Type B pancreatic cell (in vitro differentiated cells): ENCODE measurements at places on chromosomes 13 and 19.

GRCh38 chr13:113599391-113599790 is 14.8 kb downstream of the TFDP1 start:
- H3K27ac ChIP-seq = no peak overlapping the region
- no peaks in the 10 kb centered on the region for H3K27me3 ChIP-seq
- H3K36me3 ChIP-seq = peaks cover 38% of the 10 kb centered on the region
- H3K4me3 ChIP-seq = no peak overlapping the region
- no peak for DNase-seq

DNA sequence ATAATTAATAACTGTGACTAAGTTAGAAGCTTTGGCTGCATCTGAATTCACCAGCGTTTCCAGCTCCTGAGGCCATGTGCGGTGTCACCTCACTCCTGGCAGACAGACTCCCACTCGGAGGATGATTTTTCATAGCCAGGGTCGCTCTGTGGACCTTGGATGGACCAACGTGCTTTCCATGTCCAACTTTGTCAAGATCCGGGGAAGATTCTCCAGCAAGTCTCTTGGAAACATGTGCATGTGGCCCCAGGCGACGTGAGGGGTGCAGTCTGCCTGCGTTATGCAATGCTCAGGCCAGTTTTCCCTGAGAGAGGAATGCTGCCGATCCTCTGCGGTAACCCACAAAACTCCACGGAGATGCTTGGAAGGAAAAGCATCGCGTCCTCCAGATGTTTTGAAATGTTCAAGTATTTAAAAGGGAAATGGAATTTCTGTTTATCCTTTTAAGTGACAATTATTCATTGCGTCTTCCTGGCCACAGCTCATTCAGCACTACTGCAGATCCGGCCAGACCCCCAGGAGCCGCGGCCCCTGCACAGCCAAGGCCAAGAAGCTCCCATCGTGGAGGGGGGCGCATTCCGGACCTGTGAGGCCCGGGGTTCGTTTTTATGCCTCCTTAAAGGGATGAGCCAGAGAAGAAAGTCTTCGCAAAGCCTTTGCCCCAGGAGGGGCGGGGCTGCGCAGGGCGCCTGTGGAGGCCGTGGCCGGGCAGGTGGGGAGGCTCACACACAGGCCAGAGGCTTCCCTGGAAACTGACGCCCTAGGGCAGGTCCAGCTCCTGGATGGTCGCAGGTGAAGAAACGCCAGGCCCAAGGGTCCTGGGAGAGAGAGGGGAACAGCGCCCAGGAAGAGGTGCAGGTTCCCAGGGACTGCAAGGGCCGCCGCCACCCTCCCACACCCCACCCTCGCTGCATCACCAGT is 46.0 kb downstream of the C13orf46 start:
- no peak overlapping the region for H3K4me3 ChIP-seq
- no peaks in the 10 kb centered on the region for H3K27me3 ChIP-seq

- H3K27ac ChIP-seq = peak overlapping the region; percentile 94
- H3K27me3 ChIP-seq = peaks cover 20% of the 10 kb centered on the region
- peak overlapping the region; percentile 97 for H3K4me3 ChIP-seq
- no peak for DNase-seq
- peaks cover 31% of the 10 kb centered on the region for H3K4me1 ChIP-seq
- H3K36me3 ChIP-seq = no peaks in the 10 kb centered on the region
These were observed 658 bp upstream of the ISOC2 start for GRCh38 chr19:55461974-55462626.

GRCh38 chr13:49791315-49791710 is 1.2 kb downstream of the KPNA3 start:
- H3K4me1 ChIP-seq = peaks cover 25% of the 10 kb centered on the region
- peaks cover 19% of the 10 kb centered on the region for H3K36me3 ChIP-seq
- H3K27ac ChIP-seq = peak overlapping the region; percentile 99
- H3K4me3 ChIP-seq = peak overlapping the region; percentile 99

GRCh38 chr13:23348262-23349127 is 85.0 kb downstream of the SACS start:
- no peak overlapping the region for H3K27ac ChIP-seq
- no peaks in the 10 kb centered on the region for H3K27me3 ChIP-seq
- peaks cover 16% of the 10 kb centered on the region for H3K4me1 ChIP-seq
- peaks cover 71% of the 10 kb centered on the region for H3K36me3 ChIP-seq

- no peaks in the 10 kb centered on the region for H3K27me3 ChIP-seq
- no peak for DNase-seq
- H3K36me3 ChIP-seq = no peaks in the 10 kb centered on the region
- peaks cover 11% of the 10 kb centered on the region for H3K4me1 ChIP-seq
- peak overlapping the region; percentile 97 for H3K4me3 ChIP-seq
These were observed 754 bp upstream of the SIX5 start for GRCh38 chr19:45769821-45770191.

DNA sequence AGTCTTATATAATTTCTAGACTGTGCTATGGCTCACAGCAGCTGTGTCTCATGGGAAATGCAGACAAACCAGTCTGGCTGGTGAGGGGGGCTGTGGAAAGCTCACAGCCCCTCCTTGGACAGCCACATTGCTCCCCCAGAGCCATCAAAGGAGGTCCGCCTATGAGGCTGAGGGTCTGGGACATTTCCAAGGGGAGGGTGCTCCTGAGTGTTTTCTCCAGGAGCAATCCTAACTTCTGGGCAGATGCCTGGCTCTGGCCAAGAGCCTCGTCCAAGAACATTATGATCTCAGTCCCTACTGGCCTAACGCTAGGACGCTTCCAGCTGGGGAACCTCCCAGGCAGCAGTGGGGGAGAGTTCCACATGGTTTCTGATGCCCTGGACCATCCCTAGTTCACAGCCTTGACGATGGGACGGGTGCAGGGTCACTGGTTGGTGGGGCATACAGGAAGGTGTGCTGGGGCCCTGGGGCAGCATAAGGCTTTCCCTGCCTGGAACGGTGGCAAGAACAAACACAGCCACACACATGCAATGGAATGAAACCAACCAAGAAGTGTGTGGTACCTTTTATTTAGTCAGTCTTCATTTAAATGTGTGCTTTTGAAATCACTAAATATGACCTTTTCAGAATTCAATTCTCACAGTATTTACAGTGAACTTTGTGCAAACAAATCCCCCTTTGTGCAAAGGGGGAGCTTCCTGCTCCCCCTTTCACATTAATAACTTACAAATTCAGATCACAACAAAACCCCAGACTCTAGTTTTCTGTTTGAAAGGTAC is 60.6 kb downstream of the CDADC1 start:
- no peak overlapping the region for H3K4me3 ChIP-seq
- peaks cover 25% of the 10 kb centered on the region for H3K4me1 ChIP-seq
- no peaks in the 10 kb centered on the region for H3K27me3 ChIP-seq
- H3K27ac ChIP-seq = peak overlapping the region; percentile 12

DNA sequence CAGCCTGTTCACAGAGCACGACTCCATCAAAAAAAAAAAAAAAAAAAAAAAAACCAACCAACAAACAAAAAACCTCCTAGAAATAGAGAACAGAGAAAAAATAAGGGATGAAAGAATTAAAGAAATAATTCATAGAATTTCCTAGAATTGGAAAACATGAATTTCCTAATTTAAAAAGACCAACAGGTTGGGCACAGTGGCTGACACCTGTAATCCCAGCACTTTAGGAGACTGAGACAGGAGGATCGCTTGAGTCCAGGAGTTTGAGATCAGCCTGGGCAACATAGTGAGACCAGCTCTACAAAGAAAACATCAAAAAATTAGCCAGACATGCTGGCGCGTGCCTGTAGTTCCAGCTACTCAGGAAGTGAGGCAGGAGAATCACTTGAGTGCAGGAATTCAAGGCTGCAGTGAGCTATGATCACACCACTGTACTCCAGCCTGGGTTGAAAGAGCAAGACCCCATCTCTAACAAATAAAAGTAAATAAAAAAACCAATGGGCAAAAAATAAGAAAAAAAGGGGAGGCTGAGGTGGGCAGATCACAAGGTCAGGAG is 6.5 kb downstream of the SPART start:
- DNase-seq = no peak
- H3K36me3 ChIP-seq = peaks cover 16% of the 10 kb centered on the region
- H3K4me1 ChIP-seq = peaks cover 27% of the 10 kb centered on the region
- no peaks in the 10 kb centered on the region for H3K27me3 ChIP-seq
- no peak overlapping the region for H3K27ac ChIP-seq

GRCh38 chr13:25167382-25168174 is 4.5 kb downstream of the AMER2 start:
- peaks cover 75% of the 10 kb centered on the region for H3K27me3 ChIP-seq
- H3K4me3 ChIP-seq = no peak overlapping the region
- DNase-seq = no peak
- no peaks in the 10 kb centered on the region for H3K36me3 ChIP-seq

- no peaks in the 10 kb centered on the region for H3K36me3 ChIP-seq
- H3K27ac ChIP-seq = no peak overlapping the region
- no peak for DNase-seq
- no peak overlapping the region for H3K4me3 ChIP-seq
- no peaks in the 10 kb centered on the region for H3K27me3 ChIP-seq
- no peaks in the 10 kb centered on the region for H3K4me1 ChIP-seq
These were observed 22.3 kb upstream of the SLC46A3 start for GRCh38 chr13:28741084-28741491.

DNA sequence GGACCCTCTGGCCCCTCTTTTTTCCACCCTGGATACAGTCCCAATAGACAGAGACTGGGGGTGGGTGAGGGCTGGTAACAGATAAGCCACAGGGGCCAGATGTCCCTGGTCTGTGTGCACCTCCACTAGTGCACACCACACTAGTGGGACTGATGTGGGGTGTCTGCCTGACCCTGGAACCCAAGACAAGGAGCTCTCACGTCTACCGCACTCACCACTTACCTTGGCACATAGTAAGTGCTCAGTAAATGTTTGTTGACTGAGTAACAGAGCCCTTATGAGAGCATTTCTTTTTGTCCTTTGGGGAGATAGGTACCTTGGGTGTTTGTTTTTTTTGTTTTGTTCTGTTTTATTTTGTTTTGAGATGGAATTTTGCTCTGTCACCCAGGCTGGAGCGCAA is 23.1 kb upstream of the ZNF414 start:
- no peaks in the 10 kb centered on the region for H3K36me3 ChIP-seq
- no peak overlapping the region for H3K4me3 ChIP-seq
- H3K27me3 ChIP-seq = no peaks in the 10 kb centered on the region
- H3K27ac ChIP-seq = no peak overlapping the region

- no peaks in the 10 kb centered on the region for H3K27me3 ChIP-seq
- H3K4me1 ChIP-seq = peaks cover 13% of the 10 kb centered on the region
- H3K4me3 ChIP-seq = no peak overlapping the region
These were observed 4.6 kb downstream of the CBARP start for GRCh38 chr19:1233115-1233667.

DNA sequence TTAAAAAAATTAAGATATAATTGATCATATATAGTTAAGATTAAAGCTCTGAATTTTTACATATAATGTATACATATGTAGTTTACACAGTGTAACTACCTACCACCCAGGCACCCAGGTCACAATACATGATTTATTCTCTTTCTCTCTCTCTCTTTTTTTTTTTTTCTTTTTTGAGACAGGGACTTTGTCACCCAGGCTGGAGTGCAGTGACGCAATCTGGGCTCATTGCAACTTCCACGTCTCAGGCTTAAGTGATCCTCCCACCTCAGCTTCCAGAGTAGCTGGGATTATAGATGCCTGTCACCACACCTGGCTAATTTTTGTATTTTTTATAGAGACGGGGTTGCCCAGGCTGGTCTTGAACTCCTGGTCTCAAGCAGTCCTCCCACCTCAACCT is 18.8 kb upstream of the CLASRP start:
- H3K4me1 ChIP-seq = peaks cover 3% of the 10 kb centered on the region
- no peak overlapping the region for H3K27ac ChIP-seq
- H3K36me3 ChIP-seq = no peaks in the 10 kb centered on the region
- no peak for DNase-seq
- H3K4me3 ChIP-seq = no peak overlapping the region
- no peaks in the 10 kb centered on the region for H3K27me3 ChIP-seq

DNA sequence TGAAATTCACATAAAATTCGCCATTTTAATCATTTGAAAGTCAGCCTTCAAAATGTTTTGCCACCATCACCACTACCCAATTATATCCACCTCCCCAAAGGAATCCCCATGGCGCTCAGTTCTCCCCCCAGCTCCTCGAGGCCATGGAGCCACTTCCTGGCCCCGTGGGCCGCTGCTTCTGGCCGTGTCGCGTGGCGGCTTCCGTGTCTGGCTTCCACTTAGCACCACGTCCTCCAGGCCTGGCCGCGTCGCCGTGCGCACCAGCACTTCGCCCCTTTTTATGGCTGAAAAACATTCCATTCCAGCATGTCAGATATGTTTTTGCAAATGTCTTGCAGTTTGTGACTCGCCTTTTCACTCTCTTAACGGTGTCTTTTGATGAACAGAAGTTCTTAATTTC is 46.7 kb upstream of the DCUN1D2 start:
- no peaks in the 10 kb centered on the region for H3K27me3 ChIP-seq
- no peak overlapping the region for H3K27ac ChIP-seq
- peaks cover 7% of the 10 kb centered on the region for H3K4me1 ChIP-seq
- peaks cover 31% of the 10 kb centered on the region for H3K36me3 ChIP-seq
- H3K4me3 ChIP-seq = no peak overlapping the region

- H3K36me3 ChIP-seq = peaks cover 12% of the 10 kb centered on the region
- H3K4me1 ChIP-seq = peaks cover 25% of the 10 kb centered on the region
- DNase-seq = no peak
- no peaks in the 10 kb centered on the region for H3K27me3 ChIP-seq
- H3K27ac ChIP-seq = peak overlapping the region; percentile 88
- peak overlapping the region; percentile 86 for H3K4me3 ChIP-seq
These were observed 1.2 kb upstream of the TRIM13 start for GRCh38 chr13:49995625-49996101.

GRCh38 chr13:94030415-94031119 is 448.9 kb downstream of the DCT start:
- no peaks in the 10 kb centered on the region for H3K27me3 ChIP-seq
- peaks cover 3% of the 10 kb centered on the region for H3K36me3 ChIP-seq
- H3K4me3 ChIP-seq = no peak overlapping the region
- H3K4me1 ChIP-seq = peaks cover 17% of the 10 kb centered on the region
- DNase-seq = no peak

DNA sequence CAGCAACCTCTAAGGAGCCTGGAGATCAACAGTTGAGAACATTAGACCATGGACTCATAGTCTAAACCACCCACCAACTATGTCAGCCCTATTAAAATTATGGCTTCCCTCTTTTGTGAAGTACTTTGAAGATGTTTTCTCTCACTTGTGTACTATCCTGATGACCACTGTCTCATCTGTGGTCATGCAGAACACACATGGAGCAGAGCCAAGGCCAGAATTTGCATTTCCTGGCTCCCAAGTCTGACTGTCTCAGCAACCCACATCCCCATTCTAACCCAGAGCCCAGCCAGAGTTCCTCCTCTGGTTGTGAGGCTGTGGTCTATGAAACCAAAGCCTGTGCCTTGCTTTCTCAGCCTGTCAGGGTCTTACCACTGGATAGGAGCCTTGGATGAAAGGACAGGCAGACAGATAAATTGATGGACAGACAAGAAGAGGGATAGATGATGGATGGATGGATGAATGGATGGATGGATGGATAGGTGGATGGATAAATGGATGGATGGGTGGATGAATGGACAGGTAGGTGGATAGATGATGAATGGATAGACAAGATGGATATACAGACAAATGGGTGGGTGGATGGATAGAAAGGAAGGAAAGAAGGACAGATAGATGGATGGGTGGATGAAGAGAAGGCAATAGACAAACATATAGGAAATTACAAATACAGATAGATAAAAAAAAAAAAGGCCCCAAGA is 35.4 kb downstream of the ZNF557 start:
- no peak overlapping the region for H3K4me3 ChIP-seq
- H3K36me3 ChIP-seq = no peaks in the 10 kb centered on the region
- H3K4me1 ChIP-seq = peaks cover 10% of the 10 kb centered on the region
- peaks cover 3% of the 10 kb centered on the region for H3K27me3 ChIP-seq
